T-helper 17 cell (primary cell): ENCODE measurements at places on chromosomes 2 and 18. TPM values are rescaled to one million over a fixed set of nuclear protein-coding genes. Genes with fewer than 3 reads are reported as not detected.

The FTCDNL1 gene
- total RNA-seq = 2.6 TPM

The CHST9 gene
- total RNA-seq = not detected

The GLS gene
- 264 TPM for total RNA-seq

The ELOA2 gene
- total RNA-seq = not detected

The PREPL gene
- total RNA-seq = 21.3 TPM

The TMEM37 gene
- not detected for total RNA-seq

The ABCG8 gene
- total RNA-seq = not detected

The FAM228A gene
- total RNA-seq = 0.52 TPM

The DPP4 gene
- 57.3 TPM for total RNA-seq

The ACVR1C gene
- 8.5 TPM for total RNA-seq

GRCh38 chr18:10511236-10511635, 14.6 kb upstream of the NAPG start:
- DNase-seq = no peak
- no peak overlapping the region for H3K4me3 ChIP-seq
- peaks cover 5% of the 10 kb centered on the region for H3K36me3 ChIP-seq
- no peak overlapping the region for H3K27ac ChIP-seq
- no peaks in the 10 kb centered on the region for H3K4me1 ChIP-seq
- peaks cover 48% of the 10 kb centered on the region for H3K27me3 ChIP-seq

- no peaks in the 10 kb centered on the region for H3K27me3 ChIP-seq
- H3K36me3 ChIP-seq = peaks cover 2% of the 10 kb centered on the region
- no peak overlapping the region for H3K27ac ChIP-seq
- peaks cover 38% of the 10 kb centered on the region for H3K4me1 ChIP-seq
Observed at GRCh38 chr2:180003559-180003958, 3.5 kb downstream of the CWC22 start.

- no peak overlapping the region for H3K4me3 ChIP-seq
- H3K27ac ChIP-seq = no peak overlapping the region
- no peaks in the 10 kb centered on the region for H3K4me1 ChIP-seq
- no peak for DNase-seq
- peaks cover 4% of the 10 kb centered on the region for H3K36me3 ChIP-seq
Observed at GRCh38 chr2:30522421-30522820, 75.4 kb downstream of the LCLAT1 start.

DNA sequence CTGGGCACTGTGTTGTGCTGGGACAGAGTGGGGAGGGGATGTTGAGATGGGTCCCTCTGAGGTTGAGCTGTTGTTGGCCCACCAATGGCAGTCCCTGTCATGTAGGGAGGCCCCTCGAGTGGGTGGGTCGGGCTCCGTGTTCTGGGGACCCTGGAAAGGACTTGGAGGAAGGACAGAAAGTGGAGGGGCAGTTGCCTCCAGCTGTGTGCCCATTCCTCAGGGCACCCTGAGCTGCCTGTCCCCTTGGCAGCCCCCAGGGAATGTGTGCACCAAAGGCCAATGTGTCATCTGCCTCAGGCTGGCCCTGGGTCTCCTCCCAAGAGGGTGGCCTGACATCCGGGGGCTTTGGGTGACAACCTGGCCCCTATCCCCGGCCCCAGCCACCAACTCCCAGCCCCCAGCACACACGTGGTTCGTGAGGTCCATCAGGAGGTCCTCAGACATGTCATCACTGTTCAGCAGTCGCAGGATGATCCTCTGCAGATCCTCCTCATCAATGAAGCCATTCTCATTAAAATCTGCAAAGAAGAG, 57.7 kb downstream of the CIB4 start:
- no peak overlapping the region for H3K27ac ChIP-seq
- peaks cover 2% of the 10 kb centered on the region for H3K4me1 ChIP-seq
- no peak for DNase-seq
- H3K27me3 ChIP-seq = peaks cover 53% of the 10 kb centered on the region
- H3K36me3 ChIP-seq = peaks cover 2% of the 10 kb centered on the region

- H3K4me3 ChIP-seq = no peak overlapping the region
- no peaks in the 10 kb centered on the region for H3K36me3 ChIP-seq
- DNase-seq = no peak
- H3K4me1 ChIP-seq = peaks cover 10% of the 10 kb centered on the region
Observed at GRCh38 chr2:227395556-227395955, 7.8 kb upstream of the SCYGR1 start.

DNA sequence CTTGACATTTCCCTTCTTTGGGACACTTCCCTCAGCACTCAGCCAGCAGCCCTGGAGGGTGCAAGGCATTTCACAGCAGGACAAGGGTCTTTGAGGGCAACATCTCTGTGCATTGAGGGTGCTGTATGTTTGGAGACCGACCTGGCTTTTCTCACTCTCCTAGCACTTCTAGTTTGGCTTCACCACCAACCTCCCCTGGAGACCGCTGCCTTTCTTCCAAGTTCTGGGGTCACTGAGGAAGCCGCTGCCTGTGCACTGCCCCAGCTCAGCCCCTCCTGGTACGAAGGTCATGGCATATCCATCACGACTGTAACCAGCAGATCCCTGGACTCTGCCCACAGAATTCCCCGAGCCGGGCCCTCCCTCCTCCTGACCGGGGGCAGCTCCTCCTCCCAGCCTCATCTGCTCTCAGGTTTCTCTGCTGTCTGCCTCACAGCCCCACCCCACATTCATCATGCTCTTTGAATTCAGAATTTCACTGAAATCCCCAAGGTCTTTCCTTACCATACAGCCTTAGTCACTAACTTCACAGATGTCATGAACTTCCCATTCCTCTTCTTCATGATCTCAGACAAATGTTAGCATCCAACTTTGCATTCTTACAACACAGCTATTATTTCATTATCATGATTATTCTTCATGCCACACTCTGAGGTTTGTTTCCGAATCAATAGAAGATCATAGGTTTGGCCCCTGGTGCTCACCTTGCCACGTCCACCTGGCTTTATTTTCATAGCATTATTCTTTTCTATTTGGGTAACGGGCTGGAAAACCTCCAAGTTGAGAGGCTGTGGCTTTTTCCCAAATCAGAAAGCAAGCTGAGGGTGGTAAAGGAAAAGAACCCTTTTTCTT, 113.0 kb upstream of the COPS8 start:
- H3K36me3 ChIP-seq = no peaks in the 10 kb centered on the region
- H3K4me1 ChIP-seq = peaks cover 20% of the 10 kb centered on the region
- no peak overlapping the region for H3K27ac ChIP-seq

- H3K4me1 ChIP-seq = peaks cover 14% of the 10 kb centered on the region
- no peaks in the 10 kb centered on the region for H3K36me3 ChIP-seq
- no peak overlapping the region for H3K27ac ChIP-seq
- DNase-seq = no peak
- no peak overlapping the region for H3K4me3 ChIP-seq
Observed at GRCh38 chr2:204984518-204984917, 439.2 kb downstream of the PARD3B start.

DNA sequence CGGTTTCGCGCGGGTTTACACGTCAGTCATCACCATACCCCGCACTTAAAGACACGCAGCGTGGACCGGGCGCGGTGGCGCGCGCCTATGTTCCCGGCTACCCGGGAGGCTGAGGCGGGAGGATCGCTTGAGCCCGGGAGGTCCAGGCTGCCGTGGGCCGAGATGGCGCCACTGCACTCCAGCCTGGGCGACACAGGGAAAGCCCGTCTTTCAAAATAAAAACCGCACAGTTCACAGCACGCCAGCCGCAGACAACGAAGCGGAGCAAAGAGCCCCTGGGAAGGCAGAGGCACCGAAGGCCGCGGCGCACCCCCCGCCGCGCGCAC, 328 bp downstream of the DTYMK start:
- no peaks in the 10 kb centered on the region for H3K36me3 ChIP-seq
- no peak for DNase-seq
- no peaks in the 10 kb centered on the region for H3K27me3 ChIP-seq
- H3K4me3 ChIP-seq = peak overlapping the region; percentile 96

- H3K27me3 ChIP-seq = peaks cover 78% of the 10 kb centered on the region
- no peak overlapping the region for H3K27ac ChIP-seq
- H3K4me1 ChIP-seq = peaks cover 11% of the 10 kb centered on the region
Observed at GRCh38 chr2:176104316-176105077, 2.6 kb upstream of the HOXD11 start.

- no peak for DNase-seq
- no peak overlapping the region for H3K27ac ChIP-seq
- H3K36me3 ChIP-seq = no peaks in the 10 kb centered on the region
- H3K4me3 ChIP-seq = no peak overlapping the region
- H3K27me3 ChIP-seq = peaks cover 16% of the 10 kb centered on the region
Observed at GRCh38 chr18:32300914-32301313, 111.1 kb downstream of the MEP1B start.

DNA sequence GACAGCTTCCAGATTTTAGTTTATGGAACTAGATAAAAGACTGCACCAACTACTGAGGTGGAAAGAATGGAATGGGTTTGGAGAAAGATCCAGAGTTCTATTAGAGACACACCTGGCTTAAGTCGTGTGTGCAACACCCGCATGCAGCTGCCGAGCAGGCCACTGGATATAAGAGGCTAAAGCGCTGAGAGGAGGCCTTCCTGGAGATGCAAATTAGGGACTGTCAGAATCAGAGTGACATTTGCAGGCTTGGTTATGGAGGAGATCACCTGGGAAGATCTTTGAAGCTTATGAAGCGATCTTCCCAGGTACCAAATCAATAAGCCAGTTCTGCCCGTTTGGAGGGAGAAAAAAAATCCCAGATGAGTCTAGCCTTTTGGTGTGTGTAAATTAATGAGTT, 30.4 kb upstream of the KLHL29 start:
- peaks cover 2% of the 10 kb centered on the region for H3K36me3 ChIP-seq
- no peak overlapping the region for H3K27ac ChIP-seq
- DNase-seq = no peak
- H3K27me3 ChIP-seq = peaks cover 69% of the 10 kb centered on the region
- no peak overlapping the region for H3K4me3 ChIP-seq
- H3K4me1 ChIP-seq = no peaks in the 10 kb centered on the region

GRCh38 chr18:675307-675706, 17.9 kb downstream of the TYMS start:
- no peaks in the 10 kb centered on the region for H3K27me3 ChIP-seq
- H3K4me1 ChIP-seq = peaks cover 6% of the 10 kb centered on the region
- H3K36me3 ChIP-seq = peaks cover 8% of the 10 kb centered on the region
- DNase-seq = no peak
- H3K4me3 ChIP-seq = no peak overlapping the region
- no peak overlapping the region for H3K27ac ChIP-seq

DNA sequence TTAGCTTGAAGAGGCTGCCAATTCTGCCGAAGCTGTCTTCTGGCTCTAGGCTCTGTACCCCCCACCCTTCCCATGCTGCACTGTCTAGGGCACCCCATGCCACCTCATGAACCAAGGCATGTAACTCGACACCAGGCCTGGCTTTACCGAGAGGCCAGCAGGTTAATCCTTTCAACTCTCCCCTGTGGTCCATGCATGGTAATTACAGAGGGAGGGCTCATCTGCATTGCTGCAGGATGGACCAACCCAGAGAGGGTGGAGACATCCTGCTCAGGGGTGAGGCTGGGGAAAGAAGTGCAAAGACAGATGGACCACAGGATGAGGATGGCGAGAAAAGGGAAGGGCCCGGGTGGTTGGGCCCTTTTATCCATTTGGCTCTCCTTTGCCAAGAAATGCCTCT, 65.8 kb downstream of the KCTD1 start:
- H3K27ac ChIP-seq = no peak overlapping the region
- peaks cover 2% of the 10 kb centered on the region for H3K36me3 ChIP-seq
- H3K4me1 ChIP-seq = no peaks in the 10 kb centered on the region
- H3K27me3 ChIP-seq = no peaks in the 10 kb centered on the region

GRCh38 chr2:237718277-237718634, 80.3 kb upstream of the RBM44 start:
- no peaks in the 10 kb centered on the region for H3K27me3 ChIP-seq
- no peak for DNase-seq
- H3K4me3 ChIP-seq = no peak overlapping the region
- peaks cover 52% of the 10 kb centered on the region for H3K4me1 ChIP-seq
- H3K27ac ChIP-seq = peak overlapping the region; percentile 94
- no peaks in the 10 kb centered on the region for H3K36me3 ChIP-seq
